ENCODE measurements at places on chromosomes 3 and 15. TPM values are rescaled to one million over a fixed set of nuclear protein-coding genes. Genes with fewer than 3 reads are reported as not detected.
A peak's percentile ranks its signal among the peaks of the same experiment; 100 is the strongest.

The GPR156 gene
- total RNA-seq: 1.6 TPM

DNA sequence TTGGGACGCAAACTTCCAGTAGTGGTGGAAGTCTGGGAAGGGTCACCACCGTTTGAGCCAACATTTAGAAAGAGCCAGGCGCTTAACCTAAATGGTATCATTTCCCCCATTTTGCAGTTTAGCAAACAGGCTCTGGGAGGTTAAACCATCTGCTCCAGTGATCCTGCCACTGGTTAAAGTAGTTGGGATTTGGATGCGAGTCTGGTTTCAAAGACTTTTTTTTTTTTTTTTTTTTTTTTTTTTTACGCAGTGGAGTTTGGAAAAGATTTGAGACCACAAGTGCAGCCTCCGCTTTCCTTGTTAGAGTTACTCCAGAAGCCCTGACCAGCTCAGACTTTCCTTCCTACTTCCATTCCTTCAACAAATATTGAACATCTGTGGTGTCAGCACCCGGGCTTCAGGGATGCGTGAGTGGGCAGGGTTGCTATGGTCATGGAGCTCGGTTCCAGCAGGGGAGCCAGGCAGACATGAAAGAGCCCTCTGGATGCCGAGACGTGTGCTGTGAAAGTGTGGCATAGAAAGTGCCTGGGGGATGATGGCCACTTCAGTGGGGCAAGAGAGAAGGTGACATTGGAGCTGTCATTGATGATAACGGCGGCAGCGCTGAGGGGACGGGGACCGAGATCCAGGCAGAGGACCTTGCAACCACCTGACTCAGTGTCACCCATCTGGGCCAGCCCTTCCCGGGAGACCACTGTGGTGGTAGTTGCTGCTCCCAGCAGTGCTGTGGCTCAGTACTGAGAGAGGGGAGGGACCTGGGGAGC, 1.1 kb upstream of the RNU6-1 start:
- peak; percentile 32 for DNase-seq

DNA sequence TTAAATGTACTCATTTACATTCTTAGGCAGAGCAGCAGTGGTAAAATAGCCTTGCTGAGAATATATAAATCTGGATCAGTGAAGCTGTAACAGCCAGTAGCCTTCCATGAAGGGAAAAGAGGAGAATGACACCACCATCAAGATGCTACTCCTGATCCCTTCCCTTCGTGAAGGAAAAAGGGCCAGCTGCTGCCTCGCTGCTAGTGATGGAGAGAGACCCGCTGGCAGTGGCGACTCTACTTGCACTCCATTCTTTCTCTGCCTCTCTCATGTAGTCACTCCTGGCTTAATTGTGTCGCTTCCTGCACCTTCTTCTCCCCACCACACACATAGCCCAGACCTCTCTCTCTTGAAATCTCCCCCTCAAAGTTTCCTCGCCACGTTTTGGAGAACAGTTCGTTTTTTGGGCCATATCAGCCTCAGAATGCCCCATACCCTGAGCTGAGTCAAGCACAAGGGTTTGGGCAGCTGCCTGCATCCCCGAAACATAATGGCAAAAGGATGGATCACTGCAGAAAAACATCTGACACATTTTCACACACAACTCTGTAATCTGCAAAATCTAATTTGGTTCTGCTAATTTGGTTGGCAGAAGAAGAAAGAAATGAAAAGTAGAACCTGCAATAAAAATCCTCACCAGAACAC, 460.3 kb upstream of the IL12A start:
- DNase-seq: no peak

- DNase-seq: no peak
Measured at GRCh38 chr15:47367726-47368390, 349.4 kb upstream of the SEMA6D start.
